ENCODE measurements at places on chromosomes 5 and 9. TPM values are rescaled to one million over a fixed set of nuclear protein-coding genes. Genes with fewer than 3 reads are reported as not detected.

DNAJA1 gene
- total RNA-seq: 60.5 TPM

ENTPD2 gene
- total RNA-seq: 0.95 TPM

HAVCR1 gene
- 6.9 TPM for total RNA-seq

LURAP1L gene
- 14.7 TPM for total RNA-seq

INSYN2B gene
- not detected for total RNA-seq

ENC1 gene
- 7.7 TPM for total RNA-seq

DNA sequence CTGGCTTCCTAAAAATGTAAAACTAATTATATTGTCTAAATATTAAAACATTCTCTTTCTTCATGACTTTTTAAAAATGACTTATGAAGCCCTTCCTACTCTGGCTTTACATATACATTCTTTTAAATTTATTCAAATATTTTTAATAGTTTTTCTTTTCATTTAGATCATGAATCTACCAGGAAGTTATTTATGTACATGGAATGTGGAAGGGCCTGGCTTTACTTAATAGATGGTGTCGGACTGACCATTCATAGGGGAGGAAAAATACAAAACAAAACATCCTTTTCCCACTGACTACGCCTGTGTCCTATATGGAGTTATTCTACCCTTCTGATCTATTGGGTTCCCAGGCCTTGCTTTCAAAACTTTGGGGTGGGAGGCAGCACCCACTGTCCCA is 129.8 kb downstream of the MACROH2A1 start:
- no peaks in the 10 kb centered on the region for H3K36me3 ChIP-seq
- peaks cover 17% of the 10 kb centered on the region for H3K4me1 ChIP-seq
- H3K27ac ChIP-seq: peak overlapping the region; percentile 80
- no peak for DNase-seq

DNA sequence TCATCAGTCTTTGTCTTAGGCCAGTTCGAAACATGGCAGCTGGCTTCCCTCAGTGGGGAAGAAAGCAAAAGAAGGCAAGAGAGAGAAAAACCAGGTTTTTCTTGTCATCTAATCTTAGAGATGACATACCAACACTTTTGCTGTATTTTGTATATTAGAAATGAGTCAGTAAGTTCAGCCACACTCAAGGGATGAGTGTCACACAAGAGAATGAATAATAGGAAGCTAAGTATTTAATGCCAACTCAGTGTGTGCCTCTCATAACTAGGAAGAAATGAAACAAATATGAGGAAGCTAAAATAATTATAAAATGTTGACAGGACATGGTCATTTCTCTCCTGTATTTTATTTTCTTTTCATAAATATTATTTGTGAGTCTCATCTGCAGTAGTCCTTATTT is 65.3 kb downstream of the CDH12 start:
- H3K36me3 ChIP-seq: no peaks in the 10 kb centered on the region
- no peaks in the 10 kb centered on the region for H3K4me1 ChIP-seq
- no peak overlapping the region for H3K27ac ChIP-seq
- DNase-seq: no peak
- H3K27me3 ChIP-seq: no peaks in the 10 kb centered on the region
- H3K4me3 ChIP-seq: no peak overlapping the region

DNA sequence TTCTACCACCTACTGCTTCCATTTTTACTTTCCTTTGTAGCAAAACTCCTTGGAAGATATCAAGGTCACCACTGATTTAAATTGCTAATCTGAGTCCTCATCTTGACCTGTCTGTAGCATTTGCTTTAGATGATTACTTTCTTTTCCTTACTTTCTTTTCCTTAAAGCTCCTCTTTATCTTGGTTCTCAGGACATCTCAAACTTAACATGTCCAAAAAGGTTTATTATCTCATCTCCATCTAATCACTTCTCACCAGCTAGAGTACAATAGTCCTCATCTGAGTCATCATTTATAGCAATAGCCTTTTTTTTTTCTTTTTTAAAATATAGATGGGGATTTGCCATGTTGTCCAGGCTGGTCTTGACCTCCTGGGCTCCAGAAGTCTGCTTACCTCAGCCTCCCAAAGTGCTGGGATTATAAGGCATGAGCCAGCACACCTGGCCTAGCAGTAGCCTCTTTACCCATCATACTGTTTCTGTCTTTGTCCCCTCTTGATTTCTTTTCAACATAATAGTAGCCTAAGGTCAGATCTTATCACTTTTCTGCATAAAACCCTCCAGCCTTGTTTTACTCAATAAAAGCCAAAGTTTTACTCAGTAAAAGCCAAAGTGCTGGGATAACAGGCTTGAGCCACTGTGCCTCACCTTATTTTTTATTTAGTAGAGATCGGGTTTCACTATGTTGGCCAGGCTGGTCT is 32.9 kb upstream of the GPR21 start:
- DNase-seq: no peak
- no peak overlapping the region for H3K4me3 ChIP-seq
- no peaks in the 10 kb centered on the region for H3K27me3 ChIP-seq
- peak overlapping the region; percentile 20 for H3K27ac ChIP-seq

DNA sequence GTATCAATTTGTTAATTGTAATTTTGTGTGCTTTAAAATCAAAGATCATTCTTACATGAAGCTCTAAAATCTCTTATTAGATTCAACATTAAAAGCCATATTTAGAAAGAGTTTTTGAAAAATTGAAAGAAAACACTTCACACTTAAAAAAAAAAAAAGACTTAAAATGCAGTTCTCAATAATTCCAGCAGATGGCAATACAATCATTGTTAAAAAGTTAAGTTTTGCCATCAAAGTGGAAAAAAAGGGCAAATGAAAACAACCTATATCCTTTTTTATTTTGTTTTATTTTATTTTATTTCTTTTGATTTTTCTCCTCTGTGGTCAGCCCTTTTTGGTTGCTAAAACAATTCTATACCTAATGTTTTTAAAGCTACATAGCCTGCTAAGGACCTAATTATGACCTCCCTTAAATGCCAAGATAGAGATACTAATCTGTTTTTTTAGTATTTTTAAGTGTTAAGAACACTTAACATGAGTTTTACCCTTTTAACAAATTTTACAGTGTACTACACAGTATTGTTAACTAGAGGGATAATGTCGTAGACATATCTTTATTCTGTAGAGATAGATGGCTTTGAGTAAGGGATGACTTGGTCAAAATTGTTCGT is 154.2 kb upstream of the DAB2 start:
- no peak overlapping the region for H3K27ac ChIP-seq
- no peaks in the 10 kb centered on the region for H3K36me3 ChIP-seq
- H3K4me3 ChIP-seq: no peak overlapping the region

GRCh38 chr9:17116400-17116837 is 18.4 kb upstream of the CNTLN start:
- DNase-seq: no peak
- no peaks in the 10 kb centered on the region for H3K36me3 ChIP-seq
- no peak overlapping the region for H3K4me3 ChIP-seq
- H3K4me1 ChIP-seq: no peaks in the 10 kb centered on the region

- no peak for DNase-seq
- no peaks in the 10 kb centered on the region for H3K27me3 ChIP-seq
- no peaks in the 10 kb centered on the region for H3K36me3 ChIP-seq
- H3K4me1 ChIP-seq: peaks cover 6% of the 10 kb centered on the region
- H3K27ac ChIP-seq: no peak overlapping the region
These were observed 45.2 kb downstream of the PIP5K1B start for GRCh38 chr9:68750255-68750654.

DNA sequence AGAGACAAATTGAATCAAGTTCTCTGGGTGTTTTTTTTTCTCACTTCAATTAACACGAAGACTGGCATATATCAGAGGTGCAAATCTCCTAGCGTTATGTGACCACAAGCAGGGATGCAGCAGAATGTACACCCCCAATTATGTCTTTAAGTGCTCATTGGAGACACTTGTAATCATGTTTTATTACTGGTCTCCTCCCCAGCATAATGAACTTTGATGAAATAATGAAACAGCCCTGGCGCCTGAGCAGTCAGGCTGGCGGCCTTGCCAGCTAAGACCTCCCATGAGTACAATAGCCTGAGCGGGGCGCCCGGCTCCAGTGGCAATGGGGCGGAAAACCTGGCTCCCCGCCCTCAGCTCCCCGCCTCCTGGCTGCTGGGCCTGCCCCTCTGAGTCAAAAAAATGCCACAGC is 209.4 kb upstream of the MSX2 start:
- no peak overlapping the region for H3K27ac ChIP-seq
- H3K4me1 ChIP-seq: no peaks in the 10 kb centered on the region
- DNase-seq: no peak
- H3K36me3 ChIP-seq: no peaks in the 10 kb centered on the region

GRCh38 chr5:18495157-18495556 is 860.9 kb downstream of the TAF11L14 start:
- no peaks in the 10 kb centered on the region for H3K36me3 ChIP-seq
- DNase-seq: no peak
- no peak overlapping the region for H3K27ac ChIP-seq
- H3K4me1 ChIP-seq: no peaks in the 10 kb centered on the region

DNA sequence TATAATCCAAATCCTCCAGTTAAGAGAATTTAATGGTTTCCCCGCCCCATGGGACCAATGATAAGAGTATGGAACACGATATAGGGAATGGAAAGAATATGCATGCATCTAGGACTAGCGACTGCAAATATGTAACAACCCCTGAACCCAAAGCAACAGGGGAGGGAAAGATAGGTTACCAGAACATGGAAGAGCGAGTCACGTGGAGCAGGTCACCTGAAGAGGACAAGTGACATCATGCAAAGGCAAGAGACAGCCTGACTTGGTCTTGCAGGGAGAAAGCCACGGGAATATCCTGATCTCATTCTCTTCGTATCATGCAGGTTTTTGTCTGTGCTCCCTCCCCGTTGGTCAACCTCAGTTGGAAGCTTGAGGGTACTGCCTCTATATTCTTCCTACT is 4.7 kb upstream of the UHRF2 start:
- H3K27me3 ChIP-seq: no peaks in the 10 kb centered on the region
- H3K4me3 ChIP-seq: no peak overlapping the region
- no peaks in the 10 kb centered on the region for H3K4me1 ChIP-seq
- no peak for DNase-seq

DNA sequence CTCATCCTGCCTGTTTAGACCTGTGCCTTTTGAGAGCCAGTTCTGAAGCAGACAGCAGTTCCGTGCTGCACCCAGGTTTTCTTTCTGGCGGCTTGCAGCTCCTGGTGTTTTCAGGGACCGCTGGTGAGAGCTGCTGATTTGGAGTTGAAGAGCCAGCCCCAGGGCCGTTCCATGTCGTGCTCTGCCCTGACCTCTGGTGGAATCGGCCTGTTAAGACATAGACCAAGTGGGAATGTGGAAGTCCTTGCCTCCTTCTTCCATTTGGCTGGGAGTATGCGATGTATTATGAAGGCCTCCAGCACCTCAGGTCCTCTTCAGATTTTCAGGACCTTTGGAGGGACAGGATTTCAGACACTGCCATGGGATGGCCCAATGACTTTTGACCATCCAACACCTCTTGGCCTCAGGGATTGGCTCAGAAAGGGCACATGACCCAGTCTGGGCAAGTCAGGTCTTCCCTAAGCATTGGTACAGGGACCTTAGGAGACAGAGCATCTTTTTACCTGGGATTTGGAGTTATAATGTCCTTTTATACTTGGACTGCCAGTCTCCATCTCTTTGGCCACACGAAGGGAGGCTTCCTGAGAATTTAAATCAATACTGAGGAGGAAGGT is 136.1 kb upstream of the CLINT1 start:
- DNase-seq: no peak
- H3K4me3 ChIP-seq: no peak overlapping the region
- no peaks in the 10 kb centered on the region for H3K36me3 ChIP-seq

GRCh38 chr9:129391221-129391661 is 213.2 kb upstream of the IER5L start:
- H3K27ac ChIP-seq: no peak overlapping the region
- no peaks in the 10 kb centered on the region for H3K4me1 ChIP-seq
- no peaks in the 10 kb centered on the region for H3K36me3 ChIP-seq
- H3K4me3 ChIP-seq: no peak overlapping the region

DNA sequence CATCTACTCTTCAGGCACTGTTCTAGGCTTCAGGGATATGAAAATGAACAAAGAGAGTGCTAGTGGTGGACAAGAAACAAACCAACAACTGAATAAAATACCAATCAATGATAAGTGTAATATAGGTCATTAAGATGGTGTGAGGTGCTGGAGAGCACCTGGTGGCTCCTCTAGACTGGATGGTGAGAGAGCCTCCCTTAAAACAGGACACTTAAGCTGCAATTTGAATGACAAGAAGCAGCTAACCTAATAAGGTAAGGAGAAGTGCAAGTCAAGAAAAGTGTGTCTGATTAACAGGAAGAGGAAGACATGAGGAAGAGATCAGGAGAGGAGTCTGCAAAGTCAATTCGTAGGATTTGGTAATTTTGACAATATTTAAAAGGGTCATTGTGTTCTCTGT is 23.1 kb downstream of the JAKMIP2 start:
- H3K36me3 ChIP-seq: no peaks in the 10 kb centered on the region
- no peak overlapping the region for H3K27ac ChIP-seq
- H3K4me1 ChIP-seq: no peaks in the 10 kb centered on the region
- no peak for DNase-seq
- no peak overlapping the region for H3K4me3 ChIP-seq

DNA sequence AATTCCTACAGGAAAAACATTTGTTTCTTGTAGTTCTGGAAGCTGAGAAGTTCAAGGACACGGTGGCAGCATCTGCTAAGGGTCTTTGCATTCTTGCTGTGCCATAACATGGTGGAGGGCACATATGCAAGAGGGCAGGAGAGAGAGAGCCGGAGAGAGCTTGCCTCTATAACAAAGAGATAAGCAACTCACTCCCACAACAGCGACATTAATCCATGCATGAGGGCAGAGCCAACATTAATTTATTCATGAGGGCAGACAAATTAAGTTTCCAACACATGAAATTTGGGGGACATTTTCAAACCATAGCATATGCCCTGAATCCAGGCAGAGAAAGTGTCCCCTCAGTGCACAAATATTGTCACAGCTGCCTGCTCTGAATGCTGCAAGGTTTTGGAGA is 4.4 kb upstream of the GTF3C5 start:
- H3K27ac ChIP-seq: no peak overlapping the region
- no peak overlapping the region for H3K4me3 ChIP-seq
- no peaks in the 10 kb centered on the region for H3K36me3 ChIP-seq
- peaks cover 7% of the 10 kb centered on the region for H3K4me1 ChIP-seq
- no peaks in the 10 kb centered on the region for H3K27me3 ChIP-seq

GRCh38 chr5:146055432-146055831 is 49.9 kb downstream of the PLAC8L1 start:
- no peaks in the 10 kb centered on the region for H3K4me1 ChIP-seq
- no peak for DNase-seq
- no peaks in the 10 kb centered on the region for H3K27me3 ChIP-seq
- H3K4me3 ChIP-seq: no peak overlapping the region
- no peak overlapping the region for H3K27ac ChIP-seq
- H3K36me3 ChIP-seq: peaks cover 15% of the 10 kb centered on the region

DNA sequence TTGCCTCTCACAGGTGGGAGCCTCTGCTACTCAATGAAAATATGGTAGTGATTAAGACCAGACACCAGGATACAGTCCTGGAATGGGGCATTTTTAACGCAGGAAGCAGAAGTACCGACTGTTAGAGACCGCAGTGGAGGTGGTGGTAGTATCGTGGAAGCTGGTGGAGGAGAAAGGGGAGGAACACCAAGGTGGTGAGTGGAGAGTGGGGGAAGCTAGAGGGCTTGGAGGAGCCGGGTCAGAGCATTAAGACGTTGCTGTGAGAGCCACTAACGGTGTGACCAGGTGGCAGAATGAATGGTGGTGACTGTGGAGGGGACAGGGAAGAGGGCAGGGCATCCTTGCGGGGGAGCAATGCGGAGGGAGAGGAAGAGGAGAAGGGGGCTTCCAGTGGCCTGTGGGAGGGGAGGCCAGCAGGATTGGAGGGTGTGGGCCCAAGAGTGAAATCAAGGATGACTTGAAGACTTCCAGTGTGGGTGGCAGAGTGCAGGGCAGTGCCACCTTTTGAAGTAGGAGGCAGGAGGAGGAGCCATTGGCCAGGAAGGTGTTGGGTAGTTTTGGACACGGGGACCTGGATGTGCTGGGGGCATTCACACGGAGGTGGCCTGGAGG is 1.6 kb upstream of the UBAC1 start:
- H3K4me1 ChIP-seq: peaks cover 3% of the 10 kb centered on the region
- no peak overlapping the region for H3K4me3 ChIP-seq
- no peaks in the 10 kb centered on the region for H3K27me3 ChIP-seq
